ENCODE measurements at places on chromosomes 2 and 18.

GRCh38 chr18:48548921-48549320 lies 10.1 kb downstream of the CTIF start:
- no peak for DNase-seq

DNA sequence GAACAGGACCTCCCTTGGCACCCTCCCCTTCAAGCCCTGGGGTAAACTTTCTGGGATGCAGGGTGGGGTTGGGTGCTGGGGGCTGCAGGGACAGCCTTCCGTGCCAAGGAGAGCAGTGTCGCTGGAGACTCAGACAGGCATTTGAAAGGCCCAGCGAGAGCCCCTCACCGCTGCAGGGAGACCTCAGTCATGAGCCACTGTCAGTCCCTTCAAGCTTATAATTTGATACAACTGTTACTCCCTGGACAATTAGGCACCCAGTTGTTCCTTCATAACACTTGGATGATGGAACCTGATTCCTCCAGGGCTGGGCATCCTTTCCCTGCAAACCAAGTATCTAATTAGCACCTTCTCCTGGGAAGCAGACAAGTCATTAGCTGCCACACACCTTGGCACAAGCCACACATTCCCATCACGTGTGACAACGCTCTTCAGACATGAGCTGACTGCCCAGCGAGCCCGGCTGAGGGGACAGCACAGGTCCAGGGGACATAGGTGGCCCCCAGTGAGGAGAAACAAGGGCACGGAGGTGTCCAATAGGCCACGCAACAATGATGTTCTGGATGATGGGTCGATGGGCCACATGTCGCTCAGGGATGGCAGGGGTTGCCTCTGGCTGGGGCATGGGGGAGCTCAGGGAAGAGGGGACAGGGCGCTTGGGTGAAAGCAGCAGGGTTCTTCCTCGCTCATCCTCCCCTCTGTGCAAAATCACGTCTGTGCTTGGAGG lies 59.6 kb downstream of the KCNF1 start:
- no peak for DNase-seq

DNA sequence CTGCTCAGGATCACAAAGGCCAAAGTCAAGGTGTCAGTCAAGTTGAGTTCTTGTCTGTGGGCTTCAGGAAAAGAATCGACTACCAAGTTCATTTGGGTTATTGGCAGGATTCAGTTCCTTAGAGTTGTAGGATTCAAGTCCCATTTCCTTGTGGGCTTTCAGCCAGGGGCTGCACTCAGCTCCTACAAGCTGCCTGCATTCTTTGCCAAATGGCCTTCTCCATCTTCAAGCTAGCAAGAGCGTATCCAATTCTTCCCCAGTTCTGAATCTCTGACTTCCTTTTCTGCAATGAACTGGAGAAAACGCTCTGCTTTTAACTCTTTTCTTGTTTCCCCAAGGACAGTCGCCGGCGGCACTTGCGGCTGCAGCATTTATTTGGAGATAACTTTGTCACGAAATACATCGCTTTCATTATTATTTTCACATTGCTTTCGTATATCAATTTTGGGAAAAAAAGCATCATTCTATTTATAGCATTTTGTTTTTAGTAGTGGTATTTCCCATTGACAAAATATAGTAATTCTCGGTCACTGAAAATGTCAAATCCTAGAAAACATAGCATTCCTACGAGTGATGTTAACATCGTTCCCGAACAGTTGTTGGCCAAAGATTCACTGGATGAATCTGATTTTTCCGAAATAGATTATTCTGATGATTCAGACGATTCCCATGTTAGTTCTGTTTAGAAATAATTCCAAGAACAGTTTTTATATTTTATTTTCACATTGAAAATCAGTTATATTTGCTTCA lies 59.6 kb upstream of the SERPINE2 start:
- no peak for DNase-seq

DNA sequence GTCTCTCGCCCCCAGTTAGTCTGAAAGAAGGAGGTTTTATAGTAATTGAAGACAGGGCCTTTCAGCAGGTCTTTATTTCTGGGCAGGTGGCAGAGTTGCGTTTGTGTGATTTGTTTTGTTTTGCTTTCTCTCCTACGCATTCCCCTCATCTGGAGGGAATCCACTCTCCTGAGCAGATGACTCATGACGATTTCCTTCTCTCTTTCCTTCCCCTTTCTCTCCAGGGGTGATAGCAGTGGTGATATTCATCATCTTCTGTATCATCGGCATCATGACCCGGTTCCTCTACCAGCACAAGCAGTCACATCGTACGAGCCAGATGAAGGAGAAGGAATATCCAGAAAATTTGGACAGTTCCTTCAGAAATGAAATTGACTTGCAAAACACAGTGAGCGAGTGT lies 888.8 kb downstream of the CNTNAP5 start:
- DNase-seq = no peak

GRCh38 chr2:138177693-138178092 lies 213.4 kb downstream of the HNMT start:
- no peak for DNase-seq

- DNase-seq = no peak
Measured at GRCh38 chr2:169838743-169839489, 11.7 kb downstream of the UBR3 start.

- no peak for DNase-seq
Measured at GRCh38 chr2:228181098-228182019, at the start of gene SPHKAP. SPHKAP (minus strand) TSS chr2:228181687; CDS start chr2:228181598, 89 bp downstream.

DNA sequence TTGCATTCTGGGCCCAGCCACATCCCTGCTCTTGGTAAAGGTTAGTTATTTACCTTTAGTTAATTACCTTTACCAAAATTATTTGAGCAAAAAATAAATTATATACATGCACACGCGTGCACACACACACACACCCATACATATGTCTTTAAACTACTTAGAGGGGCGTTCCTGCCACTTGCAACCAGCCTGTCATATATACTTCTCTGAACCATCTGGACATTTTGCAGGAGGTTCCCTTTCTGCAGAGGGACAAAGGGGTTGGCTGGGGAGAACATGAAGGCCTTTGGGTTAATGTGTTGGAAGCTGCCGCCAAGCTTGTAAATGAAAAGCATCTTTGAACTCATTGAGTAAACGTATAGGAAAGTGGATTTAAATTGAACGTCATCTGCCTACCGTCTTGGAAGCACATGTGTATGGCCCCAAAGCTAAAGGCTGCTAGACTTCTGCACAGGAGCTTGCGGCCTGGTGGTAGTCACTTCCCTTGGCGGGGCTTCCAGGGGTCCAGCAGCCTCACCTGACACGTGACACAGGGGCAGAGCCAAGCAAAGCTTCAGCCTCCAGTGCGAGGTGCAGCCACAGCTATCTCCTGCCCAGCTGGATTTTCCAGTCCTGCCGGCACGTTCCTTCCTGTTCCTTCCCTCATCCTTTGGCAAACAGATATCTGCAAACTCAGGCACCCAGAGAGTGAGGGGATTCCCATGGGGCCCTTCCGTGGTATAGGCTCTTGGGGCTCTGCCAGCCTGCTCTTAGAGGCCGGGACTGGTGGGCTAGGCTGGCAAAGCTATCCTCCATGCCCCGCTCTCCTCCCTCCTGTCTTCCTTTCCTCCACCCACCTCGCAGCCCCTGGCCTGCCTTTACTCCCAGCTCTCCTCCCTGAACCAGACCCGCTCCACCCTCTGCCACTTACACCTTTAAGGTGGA lies 46.1 kb downstream of the SERTAD2 start:
- no peak for DNase-seq

DNA sequence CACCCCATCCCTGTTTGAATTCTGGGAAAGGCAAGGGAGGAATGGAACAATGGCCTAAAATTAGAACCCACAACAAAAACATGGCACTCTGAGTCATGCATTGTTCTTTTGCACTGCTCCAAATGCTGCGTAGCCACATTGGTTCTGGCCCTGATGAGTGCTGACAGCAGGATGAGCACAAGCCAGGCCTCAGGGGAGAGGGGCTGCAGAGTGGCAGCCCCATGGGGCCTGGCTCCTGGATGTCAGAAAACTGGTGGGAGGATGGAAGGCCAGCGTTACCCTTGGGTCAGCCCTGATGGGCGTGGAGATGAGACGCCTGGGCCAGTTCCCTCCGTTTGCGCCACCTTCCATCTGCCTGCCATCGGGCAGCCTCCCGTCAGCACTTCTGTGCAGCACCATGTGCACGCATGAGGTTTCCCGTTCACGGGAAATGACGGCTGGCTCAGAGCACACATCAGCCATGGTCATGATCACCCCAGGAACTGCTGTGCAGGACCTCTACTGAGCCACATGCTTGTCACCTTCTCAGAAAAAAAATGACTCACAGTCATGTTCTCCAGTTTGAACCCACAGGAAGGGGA lies 65.6 kb downstream of the CYP26B1 start:
- no peak for DNase-seq

GRCh38 chr18:75454022-75454795 lies 26.7 kb upstream of the SMIM21 start:
- DNase-seq = no peak

- no peak for DNase-seq
Measured at GRCh38 chr2:145114726-145115125, 594.8 kb upstream of the ZEB2 start.

DNA sequence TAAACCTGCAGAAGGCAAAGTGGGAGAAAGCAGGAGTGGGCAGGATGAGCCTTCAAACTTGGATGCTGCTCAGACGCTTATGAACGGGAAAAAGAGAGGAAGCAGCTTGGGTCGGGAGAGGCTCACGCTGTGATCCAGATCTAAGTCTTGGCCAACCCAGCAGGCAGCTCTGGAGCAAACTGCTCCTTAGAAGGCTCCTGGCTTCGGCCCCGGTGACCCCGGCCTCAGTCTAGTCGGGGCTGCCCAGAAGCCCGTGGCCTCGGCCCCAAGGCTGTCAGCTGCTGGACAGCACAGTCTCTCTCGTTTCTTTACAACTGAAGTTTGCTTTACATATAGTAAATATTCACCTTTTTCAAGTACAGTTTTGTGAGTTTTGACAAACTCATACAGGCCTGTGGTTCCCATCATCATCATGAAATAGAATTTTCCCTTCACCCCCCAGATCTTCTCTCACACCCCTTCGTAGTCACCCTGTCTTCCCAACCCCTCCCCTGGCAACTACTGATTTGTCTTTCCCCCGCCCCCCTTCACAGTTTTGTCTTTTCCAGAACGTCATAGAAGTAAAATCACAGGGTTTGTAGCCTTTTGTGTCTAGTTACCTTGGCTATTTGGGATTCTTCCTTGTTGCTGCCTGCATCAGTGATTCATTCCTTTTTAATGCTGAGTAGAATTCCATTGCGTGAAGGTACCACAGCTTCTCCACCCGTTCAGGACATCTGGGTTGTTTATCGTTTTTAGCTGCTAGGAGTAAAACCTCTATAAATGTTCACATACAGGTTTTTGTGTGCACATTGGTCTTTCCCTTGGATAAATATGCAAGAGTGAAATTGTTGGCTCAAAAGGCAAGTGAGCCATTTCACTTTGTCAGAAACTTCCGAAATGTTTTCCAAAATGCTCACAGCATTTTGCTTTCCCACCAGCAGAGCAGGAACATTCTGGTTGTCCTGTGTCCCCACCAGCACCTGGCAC lies 35.1 kb downstream of the MYO7B start:
- DNase-seq = no peak

DNA sequence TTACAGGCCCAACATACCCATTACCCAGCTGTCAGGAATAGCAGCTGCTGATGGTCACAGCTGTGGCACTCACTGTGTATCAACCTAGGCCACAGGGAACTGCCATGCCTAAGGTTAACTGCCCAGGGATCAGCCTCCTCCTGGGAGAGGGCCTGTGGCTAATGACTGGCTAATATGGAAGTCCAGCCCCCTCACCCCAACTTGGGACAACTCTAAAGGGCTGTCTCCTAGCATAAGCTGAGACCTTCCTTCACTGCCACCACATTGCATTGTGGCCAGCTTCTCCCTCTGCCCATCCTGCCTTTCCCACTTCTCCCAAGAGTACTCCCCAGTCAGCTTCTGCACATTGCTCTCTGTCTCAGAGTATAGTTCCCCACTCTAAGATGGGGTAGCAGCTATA lies 316.5 kb downstream of the SMAD2 start:
- no peak for DNase-seq

Data from activated CD4-positive, alpha-beta T cell treated with anti-CD3 and anti-CD28 coated beads for 24 hours (primary cell).